ENCODE measurements at places on chromosomes 3 and 15. TPM values are rescaled to one million over a fixed set of nuclear protein-coding genes. Genes with fewer than 3 reads are reported as not detected.

A4GNT gene
- total RNA-seq, result not detected

CCDC54 gene
- total RNA-seq, result not detected

GRCh38 chr3:52385157-52385556 is 59.7 kb downstream of the SEMA3G start:
- peak; percentile 12 for DNase-seq

GRCh38 chr3:197907196-197907595 is 42.8 kb upstream of the RPL35A start:
- no peak for DNase-seq

LMOD3 gene
- total RNA-seq, result not detected

GRCh38 chr3:118495206-118495605 is 539.4 kb downstream of the IGSF11 start:
- DNase-seq, result no peak

SOX14 gene
- not detected for total RNA-seq

DNA sequence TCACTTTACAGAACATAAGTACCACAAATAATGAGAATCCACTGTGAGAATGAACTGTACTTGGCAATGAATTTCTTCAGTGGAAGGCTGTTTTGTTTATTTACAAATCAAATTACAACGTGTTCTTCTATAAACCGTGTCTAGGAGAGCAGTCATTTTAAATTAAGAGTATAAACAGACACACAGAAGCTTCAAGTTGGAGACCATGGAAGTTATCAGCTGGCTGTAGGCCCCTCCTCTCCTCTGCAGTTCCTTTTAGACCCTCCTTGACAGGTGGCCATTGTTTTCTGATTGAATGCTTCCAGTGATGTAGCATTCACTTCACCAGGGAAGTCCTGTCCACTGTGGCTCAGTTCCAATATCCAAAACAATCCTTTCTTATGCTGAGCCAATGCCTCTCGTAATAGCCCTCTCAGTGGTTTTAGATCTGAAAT is 7.3 kb upstream of the MAPK6 start:
- DNase-seq, result peak; percentile 34

DNA sequence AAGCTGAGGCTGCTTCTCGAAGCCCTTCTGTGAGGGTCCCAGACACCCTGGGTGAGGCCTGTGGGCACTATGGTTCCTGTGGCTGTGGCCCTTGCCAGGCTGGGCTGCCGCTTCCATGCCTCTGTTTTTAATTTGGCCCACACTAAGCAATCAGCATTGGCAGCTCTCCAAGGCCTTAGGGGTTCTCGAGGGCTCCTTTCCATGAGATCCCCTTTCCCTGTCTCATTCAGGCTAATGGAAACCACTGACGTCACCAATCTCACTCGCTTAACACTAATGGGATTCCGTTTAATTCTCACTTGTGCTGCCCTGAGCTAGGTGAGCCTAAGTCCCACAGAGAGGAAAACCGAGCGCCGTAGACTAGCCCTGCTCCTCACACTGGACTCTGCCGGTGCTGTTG is 60.2 kb upstream of the RAB6B start:
- DNase-seq, result no peak

FGF7 gene
- not detected for total RNA-seq

DNA sequence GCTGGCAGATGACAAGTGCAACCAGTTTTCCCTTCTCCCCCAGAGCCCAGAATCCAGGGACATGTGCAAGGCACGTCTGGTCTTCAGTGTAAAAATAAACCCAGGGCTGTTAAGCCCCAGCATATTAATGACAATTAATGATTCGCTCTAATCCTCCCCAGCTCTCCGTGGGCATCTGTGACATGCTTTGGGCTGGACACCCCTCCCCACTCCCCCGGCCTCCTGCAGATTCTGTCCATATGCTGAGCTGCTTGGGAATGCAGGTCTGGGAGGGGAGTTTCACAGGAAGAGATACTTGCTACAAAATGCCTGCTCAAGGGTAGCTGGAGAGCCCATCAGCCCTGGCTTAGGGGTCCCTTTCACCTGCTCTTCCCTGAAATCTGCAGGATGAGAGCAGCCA is 43.0 kb upstream of the NTRK3 start:
- no peak for DNase-seq

EFHB gene
- total RNA-seq, result 0.20 TPM

- no peak for DNase-seq
Measured at GRCh38 chr3:73815966-73816365, 191.2 kb upstream of the PDZRN3 start.

GRCh38 chr15:96327155-96327741 is 3.3 kb upstream of the NR2F2 start:
- DNase-seq, result peak; percentile 89

DNA sequence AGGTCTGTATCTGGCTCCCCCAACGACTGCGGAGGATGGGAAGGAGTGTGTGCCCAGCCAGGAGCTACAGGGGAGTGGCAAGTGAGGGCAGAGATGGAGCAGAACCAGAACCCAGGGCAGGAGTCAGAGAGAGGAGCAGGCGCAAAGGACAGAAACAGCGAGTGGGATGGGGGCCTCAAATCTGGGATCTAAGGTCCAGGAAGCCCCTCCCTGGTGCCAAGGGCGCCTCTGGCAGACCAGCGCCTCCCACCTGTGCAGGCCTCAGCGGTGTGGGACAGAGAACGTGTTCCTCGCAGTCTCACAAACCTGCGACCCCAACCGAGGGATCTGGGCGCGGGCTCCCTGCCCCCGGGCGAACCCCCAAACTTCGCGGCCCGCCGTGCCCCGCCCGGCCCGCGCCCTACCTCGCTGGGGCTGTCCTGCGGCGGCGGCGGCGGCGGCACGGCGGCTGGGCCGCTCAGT is 301 bp downstream of the PCBP4 start:
- DNase-seq, result no peak

GRCh38 chr3:119664850-119665379 is 4.5 kb upstream of the POPDC2 start:
- DNase-seq, result no peak

ATP8B4 gene
- total RNA-seq, result 3.6 TPM

DNA sequence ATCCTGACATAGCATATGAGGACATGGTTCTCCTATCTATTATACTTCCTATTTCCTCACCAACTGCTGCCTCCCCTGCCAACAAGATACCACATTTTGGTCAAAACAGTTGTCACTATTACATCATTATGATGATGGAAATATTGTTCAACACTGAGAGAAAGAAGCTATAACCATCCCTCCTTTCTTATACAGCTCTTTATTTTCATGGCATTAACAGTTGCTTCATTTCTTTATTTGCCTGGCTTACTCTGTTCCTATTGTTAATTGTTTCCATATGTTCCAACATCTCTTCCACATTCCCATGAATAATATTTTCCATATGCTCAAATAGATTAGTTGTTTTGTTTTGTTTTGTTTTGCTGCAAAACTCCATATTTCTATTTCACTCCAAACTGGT is 40.8 kb upstream of the FILIP1L start:
- DNase-seq, result peak; percentile 11

GRCh38 chr15:27342991-27343390 is 372.0 kb downstream of the GABRG3 start:
- no peak for DNase-seq

DNA sequence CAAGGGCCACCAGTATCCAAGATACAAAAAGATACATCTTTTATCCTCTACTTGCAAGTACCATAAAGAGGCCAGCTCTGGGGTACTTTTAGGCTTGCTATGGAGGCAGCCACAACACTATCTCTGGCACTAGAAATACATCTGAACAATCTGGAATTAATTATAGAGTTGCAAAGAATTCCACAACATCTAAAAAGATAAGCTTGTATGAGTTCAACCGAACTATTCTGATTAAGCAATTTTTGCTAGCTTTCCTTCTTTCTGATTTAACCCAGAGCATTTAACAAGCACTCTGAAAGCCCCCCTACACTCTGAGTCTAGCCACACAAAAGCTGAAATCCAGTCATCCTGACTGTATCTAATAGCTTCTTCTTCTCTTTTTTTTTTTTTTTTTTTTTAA is 95.4 kb downstream of the FRMD5 start:
- no peak for DNase-seq

P2RY1 gene
- total RNA-seq, result under 0.01 TPM

GRCh38 chr3:77686560-77686959 is 646.7 kb downstream of the ROBO2 start:
- DNase-seq, result no peak
